ENCODE measurements at places on chromosomes 2 and 18.

DNA sequence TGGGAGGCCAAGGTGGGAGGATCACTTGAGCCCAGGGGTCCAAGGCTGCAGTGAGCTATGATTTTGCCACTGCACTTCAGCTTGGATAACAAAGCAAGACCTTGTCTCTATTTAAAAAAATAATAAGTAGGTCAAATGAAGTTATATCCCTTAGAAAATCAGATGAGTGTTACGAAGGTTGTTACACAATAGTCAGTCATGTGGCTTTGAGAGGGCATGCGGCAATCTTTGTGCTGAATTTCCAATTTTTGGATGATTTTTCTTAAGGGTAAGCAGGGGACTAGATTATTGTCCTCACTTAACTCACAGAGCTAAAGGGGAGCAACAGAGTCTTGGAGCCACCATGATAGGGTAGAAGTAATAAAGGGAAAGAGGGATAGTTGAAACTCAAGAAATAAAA is 71.8 kb downstream of the B3GNT2 start:
- no peak for DNase-seq

DNA sequence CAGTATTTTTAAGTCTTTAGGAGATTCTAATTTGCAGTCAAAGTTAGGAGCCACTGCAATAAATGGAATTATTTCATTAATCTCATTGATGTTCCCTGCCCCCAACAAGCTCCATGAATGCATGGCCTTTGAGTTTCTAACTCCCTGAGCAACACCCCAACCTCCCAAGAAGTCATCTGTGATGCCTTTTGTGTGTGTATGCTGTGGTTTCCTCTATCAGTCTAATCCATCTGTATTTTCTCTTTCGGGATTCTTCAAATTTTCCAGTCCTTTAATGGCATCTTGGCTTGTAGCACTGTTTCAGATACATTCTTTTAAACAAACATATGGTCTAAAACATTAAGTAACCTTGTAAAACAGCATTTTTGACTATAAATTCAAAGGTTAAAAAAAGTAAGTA is 16.8 kb downstream of the SERPINB10 start:
- no peak for DNase-seq

GRCh38 chr2:46326231-46326980 is 29.2 kb downstream of the EPAS1 start:
- no peak for DNase-seq

GRCh38 chr2:231666171-231667095 is 41.9 kb upstream of the PTMA start:
- DNase-seq = peak; percentile 97

- DNase-seq = peak; percentile 31
These were observed 686 bp upstream of the SNORC start for GRCh38 chr2:232869138-232870017.

DNA sequence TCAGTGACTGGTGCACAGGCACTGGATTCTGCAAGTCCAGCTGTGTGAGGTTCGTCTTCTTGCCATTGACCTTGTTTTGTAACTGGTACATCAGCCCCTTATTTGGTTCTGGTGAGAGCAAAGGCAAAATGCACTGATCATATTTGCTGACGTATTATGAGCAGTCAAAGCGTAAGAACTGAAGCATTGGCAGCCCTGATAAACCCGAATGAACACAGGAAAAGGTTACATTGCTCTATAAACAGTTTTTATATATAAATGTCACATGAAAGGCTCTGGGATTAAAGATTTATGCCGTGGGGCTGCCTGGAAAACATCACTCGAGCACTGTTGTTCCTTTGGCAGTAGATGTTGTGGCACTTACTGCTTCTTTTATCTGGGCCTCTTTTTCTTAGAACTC is 167.9 kb downstream of the IRS1 start:
- no peak for DNase-seq

DNA sequence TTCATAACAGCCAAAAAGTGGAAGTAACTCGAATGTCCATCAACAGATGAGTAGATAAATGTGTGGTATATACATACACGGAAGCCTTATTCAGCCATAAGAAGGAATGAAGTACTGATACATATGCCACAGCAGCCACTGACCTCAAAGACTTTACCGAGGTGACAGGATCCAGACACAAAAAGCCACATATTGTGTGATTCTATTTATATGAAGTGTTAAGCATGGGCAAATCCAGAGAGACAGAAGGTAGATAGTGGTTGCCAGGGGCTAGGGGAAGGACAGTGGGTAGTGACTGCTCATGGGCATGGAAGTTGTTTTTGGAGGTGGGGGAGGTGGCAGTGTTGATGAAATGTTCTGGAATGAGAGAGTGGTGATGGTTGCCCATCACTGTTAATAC is 33.9 kb downstream of the ZAP70 start:
- DNase-seq = no peak

DNA sequence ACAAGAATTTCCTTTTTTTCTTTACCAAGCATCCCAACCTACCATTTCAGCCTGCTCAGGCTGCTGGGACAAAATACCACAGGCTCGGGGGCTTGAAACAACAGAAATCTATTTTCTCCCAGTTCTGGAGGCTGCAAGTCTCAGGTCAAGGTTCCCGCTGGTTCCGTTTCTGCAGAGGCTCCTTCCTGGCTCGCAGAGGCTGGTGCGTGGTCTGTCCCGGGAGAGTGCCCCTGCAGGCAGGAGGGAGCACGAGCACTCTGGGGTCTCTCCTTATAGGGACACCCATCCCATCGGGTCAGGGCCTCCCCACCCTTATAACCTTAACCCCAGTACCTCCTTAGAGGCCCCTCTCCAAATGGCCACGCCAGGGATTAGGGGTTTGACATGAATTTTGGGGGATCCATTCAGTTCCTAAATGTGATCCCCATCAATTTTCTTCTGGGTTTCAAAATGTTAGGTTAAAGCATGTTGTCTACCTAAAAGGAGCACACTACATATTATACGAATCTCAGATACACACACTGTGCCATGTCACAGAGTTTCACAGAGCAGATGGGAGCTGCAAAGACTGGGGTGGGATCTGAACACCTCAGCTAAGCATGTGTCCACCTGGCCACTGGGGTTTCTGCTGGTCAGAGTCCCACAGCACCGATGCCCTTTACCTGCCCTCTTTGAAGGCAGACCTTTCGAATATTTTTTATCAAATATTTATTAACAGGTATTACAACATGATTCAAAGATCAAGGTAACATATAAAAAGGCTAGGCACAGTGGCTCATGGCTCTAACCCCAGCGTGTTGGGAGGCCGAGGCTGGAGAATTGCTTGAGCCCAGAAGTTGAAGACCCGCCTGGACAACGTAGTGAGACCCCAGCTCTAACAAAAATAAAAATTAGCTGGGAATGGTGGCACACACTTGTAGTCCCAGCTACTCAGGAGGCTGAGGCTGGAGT is 17.6 kb upstream of the ADI1 start:
- no peak for DNase-seq

DNA sequence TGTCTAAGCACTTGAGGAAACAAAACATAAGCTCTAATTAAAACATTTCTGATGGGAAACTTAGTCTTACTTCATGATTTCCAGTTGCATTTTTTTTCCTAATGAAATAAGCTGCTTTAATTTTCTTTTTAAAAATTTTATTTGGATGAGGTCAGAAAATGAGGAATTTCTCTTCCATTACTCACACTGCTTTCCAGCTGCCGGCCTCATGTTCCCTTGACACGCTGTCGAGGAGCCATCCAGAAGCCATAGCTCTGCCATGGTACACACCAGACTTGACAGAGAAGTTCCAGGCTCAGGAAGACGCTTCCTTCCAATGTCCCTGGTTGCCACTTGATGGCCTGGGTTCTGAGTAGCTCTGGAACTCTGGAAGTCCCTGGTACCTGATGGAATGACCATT is 12.1 kb upstream of the MAPRE2 start:
- no peak for DNase-seq

- DNase-seq = no peak
These were observed 28.9 kb upstream of the IER3IP1 start for GRCh38 chr18:47204908-47205522.

GRCh38 chr2:231687133-231687852 is 21.0 kb upstream of the PTMA start:
- no peak for DNase-seq

- no peak for DNase-seq
These were observed 6.0 kb downstream of the ZNF516 start for GRCh38 chr18:76489081-76489480.

GRCh38 chr18:24317370-24317769 is 80.3 kb downstream of the OSBPL1A start:
- no peak for DNase-seq

GRCh38 chr2:55837073-55837472 is 86.5 kb downstream of the EFEMP1 start:
- no peak for DNase-seq

DNA sequence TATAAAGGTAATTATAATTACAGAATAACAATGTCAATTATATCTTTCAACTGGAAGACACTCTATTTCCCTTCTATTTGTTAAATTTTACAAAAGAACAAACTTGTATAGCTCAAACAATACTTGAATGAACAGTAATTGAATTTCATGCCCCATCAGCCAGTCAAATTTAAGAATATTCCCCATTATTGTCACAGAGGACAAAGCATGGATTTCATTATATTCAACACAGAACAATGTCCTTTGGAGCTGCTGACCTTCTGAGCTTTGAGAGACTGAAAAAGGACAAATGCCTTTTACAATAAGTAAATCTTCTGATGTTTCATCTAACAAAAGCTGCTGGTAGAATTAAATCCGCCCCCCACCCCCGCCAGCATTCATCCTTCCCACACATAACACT is 187.5 kb upstream of the MC4R start:
- no peak for DNase-seq

GRCh38 chr2:205296959-205297358 is 385.3 kb upstream of the NRP2 start:
- DNase-seq = no peak
